ENCODE measurements at places on chromosomes 7 and 10.

DNA sequence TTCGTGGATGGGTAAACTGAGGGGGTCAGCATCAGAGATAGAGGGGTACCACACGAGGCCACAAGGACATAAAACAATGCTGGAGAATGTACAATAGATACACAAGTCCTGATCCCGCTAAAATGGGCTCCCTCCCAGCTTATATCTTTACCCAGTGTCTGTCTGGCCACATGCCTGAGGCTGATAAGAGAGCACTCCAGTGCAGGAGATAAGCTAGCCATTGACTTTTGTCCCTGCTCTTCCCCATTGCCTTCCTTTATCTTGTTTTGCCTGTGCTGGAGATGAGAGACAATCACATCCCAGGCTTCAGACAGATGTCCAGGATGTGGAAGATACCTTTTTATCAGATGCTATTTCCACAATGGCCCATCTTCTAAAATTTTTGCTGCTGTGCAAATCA is 6.0 kb downstream of the GAD2 start:
- DNase-seq = no peak

DNA sequence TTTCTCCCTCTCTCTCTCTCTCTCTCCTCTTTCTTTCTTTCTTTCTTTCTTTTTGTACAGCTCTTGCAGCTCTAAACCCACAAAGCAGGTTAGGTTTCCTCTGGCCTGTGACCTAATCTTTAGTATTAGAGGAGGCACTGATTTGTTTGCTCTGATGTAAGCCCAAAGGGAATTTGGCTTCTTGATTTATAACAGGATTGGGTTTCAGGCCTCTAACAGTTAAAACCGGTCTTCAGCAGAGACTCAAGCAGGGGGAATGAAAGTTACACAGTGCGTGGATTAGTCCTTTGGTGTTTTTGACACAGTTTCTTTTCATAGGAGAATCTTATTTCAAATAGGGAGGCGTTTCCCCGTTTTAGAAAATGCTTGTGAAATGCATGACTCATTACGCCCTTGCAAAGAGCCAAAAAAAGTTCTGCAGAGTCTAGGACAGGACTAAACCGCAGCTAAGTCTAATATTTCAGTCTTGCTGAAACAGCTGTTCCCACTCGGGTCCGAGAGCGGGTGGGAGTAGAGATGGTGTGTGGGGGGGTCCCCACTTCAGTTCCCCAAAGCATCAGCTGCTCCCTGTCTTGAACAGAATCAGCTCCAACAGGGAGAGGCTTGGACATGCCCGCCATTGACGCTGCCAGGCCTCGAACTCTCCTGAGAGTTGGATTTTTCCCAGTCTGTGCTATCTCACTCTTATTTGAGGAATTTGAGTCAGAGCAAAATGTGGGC is 296.5 kb upstream of the PITRM1 start:
- no peak for DNase-seq

- no peak for DNase-seq
Observed at GRCh38 chr7:82007315-82007714, 237.5 kb upstream of the HGF start.

DNA sequence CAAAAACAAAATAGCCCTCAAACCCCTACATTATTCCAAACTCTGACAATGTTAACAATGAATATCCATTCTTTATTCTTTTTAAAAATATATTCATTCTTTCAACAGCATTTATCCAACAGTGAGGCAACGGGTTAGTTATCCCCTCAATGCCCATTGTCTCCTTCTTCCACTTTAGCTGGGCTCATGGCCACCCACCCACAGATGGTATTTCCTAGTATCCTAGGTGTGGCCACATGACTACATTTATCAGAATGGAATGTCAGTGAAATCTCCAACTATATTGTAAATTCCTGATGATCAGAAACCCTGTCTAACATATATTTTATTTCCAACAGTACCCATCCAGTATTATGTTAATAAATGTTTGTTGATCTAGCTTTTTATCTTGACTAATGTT is 13.6 kb downstream of the HOXA1 start:
- DNase-seq = no peak

DNA sequence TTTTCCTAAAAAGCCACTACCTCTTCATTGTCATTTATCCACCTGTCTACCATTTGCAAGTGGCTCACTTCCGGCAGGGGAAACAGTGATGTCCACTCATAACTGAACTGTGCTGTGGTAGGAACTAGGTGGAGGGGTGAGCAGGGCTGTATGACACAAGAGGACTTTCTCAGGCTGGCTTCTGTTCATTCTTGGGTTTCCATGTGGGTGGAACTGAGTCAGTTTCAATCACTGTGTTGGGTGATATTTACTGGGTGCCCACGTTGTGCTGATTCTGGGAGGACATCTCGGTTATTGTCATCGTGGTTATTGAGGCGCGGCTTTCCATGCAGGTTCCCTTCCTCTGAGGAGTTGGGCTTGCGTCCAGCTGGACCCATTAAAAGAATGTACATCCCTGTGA is 38.8 kb downstream of the RAMP3 start:
- DNase-seq = no peak

- no peak for DNase-seq
Observed at GRCh38 chr10:59872892-59873463, 33.4 kb downstream of the CCDC6 start.
